ENCODE measurements at places on chromosomes 5 and 9.

DNA sequence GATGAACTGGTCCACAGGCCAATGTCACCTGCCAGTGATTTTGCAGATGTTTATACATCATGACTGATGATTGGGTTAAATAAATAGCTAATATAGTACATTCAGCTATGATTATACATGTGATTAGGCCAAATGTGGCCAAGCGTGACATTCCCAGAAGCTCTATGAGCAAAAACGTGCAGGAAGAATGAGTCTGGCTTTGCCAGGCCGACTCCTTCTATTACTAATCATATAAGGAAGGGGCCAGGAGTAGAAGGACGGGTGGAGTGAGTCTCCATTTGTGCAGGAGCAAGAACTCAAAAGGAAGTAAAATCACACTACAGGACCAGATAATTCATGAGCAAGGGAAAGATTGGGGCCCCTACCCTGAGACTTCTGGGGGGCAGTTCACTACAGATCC lies 178.2 kb downstream of the ROR2 start:
- DNase-seq = no peak

DNA sequence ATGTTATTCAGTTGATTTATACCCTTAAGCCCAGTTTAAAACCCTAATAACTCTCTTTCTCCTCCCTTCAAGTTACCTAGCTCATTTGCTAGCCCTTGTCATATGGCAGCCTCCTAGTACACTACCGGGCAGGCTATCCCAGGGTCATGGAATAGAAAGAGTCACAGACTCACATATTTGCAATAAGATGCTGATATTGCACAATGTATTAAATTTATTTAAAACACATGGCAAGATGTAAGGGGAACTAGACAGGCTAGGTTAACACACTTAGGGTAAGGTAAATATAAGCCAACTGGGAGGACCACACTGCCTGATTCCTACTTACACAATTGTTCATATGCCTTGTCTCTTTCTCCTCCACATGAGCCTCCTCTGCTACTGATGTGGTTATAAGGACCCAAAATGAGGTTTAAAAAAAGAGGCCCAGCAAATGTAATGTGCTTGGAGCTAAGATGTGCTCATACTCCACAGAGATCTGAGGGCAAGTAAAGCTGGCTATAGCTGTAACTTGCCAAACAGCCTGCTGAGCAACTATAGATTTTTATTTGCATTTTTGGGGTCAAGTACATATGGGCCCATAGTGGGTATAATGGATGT lies 130.0 kb downstream of the ENC1 start:
- DNase-seq = no peak

DNA sequence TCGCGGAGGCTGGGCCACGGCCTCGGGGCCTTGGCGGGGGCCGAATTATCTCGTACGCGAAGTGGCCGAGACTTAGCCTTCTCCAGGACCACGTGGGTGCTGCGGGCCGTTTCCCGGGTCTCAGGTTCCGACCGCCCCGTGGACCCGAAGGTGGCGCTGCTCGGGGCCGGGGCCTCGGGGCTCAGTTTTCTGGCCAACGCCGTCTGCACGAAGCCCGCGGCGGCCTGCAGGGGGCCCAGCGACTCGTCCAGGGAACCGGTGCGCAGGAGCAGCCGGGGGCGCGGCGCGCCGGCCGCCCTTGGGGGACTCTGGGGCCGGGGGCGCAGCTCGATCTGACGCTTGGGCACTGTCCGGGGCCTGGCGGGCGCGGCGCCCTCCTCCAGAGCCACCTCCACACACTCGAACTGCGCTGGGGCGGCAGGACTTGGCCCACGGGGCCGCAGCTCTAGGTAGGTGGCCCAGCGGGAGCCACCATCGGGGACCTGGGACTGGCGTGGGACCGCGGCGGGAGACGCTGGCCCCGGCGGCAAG lies 716 bp downstream of the PROB1 start:
- no peak for DNase-seq

DNA sequence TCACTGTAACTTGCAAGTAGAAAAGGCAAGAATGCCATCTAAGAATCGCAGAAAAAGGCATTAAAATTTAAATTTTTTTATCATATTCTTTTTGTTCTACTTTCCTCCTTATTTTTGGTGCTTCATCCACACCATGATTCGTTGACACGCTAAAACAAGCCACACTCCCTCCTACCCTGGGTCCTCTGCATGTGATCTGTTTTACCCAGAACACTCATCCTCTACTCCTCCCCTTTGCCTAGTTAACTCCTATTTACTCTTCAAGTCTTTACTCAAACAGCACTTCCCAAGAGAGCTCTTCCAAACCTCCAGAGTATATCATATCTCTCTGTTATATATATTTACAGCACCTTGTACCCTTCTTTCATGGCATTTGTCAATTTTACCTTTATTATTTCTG lies 61.4 kb upstream of the SRP19 start:
- no peak for DNase-seq

GRCh38 chr9:126419475-126419874 lies 92.8 kb downstream of the MVB12B start:
- no peak for DNase-seq

DNA sequence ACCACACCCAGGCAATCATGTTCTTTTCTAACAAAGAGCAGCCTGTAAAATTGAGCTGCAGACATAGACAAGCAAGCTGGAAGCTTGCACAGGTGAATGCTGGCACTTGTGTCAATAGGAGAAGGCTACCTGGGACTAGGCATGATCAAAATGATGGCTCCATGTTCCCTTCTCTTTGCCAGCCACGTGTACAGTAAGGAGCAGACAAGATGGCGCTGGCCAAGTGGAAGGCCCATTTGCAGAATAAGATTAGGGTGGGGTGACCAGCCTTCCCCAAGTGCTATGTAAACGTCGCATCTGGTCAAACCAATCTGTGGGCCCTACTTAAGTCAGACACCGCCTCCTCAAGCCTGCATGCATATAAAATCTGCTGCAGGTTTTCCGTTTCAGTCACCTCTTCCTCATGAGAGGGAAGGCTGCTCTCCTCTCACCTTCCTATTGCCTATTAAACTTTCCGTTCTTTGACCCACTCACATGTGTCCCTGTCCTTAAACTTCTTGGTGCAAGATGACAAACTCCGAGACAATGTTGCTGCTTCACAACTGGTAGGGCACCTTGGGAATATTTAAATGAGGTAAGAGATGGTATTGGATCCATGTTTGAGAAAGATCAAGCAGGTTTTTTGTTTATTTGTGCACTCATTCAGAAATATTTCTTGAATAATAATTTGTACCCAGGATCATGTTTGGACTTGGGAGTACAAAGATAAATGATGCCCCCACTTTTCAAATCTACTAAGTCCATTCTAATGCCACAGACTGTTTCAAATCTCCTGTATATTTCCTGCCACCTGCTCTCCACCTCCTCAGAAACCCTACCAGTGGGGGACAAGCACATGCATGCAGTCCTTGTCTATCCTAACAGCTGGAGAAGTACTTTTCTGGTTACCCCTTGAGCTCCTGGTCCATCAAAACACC lies 30.7 kb upstream of the TGFBR1 start:
- no peak for DNase-seq

- DNase-seq = no peak
Observed at GRCh38 chr5:127536687-127537086, 19.2 kb downstream of the PRRC1 start.

DNA sequence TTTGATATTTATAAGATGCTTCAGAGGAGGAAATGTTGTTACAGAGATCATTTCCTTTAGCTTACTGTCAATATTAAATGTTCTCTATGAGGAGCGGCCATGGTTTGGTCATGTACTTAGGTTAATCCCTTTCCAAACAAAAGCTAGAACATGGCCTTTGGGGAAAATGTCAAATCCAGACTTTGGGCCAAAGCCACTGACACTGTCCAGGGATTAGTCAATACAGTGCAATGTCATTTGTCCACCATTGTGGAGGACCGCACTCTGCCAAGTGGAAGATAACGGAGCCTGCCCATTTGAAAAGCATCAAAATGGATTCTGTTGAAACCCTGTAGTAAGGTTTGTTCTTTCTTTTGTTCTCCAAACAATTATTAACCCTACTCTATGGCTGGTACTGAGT lies 50.1 kb downstream of the FRMPD1 start:
- no peak for DNase-seq

DNA sequence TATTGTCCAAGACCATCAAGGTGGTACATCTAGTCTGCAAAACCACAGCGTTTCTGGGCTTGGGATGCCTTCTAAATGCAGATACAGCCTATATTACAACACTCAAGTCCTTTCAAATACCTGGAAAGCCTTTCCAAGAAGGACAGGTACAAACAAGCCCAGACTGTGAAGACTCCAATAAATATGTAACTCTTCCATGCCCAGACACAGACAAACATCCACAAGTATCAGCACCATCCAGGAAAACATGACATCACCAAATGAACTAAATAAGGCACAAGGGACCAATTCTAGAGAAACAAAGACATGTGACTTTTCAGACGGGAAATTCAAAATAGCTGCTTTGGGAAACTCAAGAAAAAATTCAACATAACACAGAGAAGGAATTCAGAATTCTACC lies 152.7 kb upstream of the POC5 start:
- DNase-seq = no peak

DNA sequence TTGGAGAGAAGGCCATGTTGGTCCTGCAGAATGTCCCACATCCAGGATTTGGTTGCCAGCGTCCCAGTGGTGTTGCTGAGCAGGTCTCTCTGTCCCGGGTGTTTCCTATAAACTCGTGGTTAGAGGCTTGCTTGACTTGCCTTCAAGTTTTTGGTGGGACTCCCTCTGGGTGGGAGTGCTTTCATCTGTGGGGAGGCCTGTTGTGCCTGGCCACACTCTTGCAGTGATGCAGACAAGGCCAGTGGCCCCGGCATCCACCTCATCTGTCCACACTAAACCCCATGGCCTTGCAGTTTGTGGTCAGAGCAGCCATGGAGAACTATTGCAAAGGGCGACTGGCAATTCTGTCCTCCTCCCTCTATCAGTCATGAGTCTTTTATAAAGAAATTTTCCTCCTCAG lies 71.8 kb downstream of the PHF2 start:
- DNase-seq = no peak

GRCh38 chr5:149834246-149834855 lies 104.2 kb downstream of the PPARGC1B start:
- no peak for DNase-seq

GRCh38 chr9:108094676-108094993 lies 605.1 kb upstream of the KLF4 start:
- DNase-seq = no peak

DNA sequence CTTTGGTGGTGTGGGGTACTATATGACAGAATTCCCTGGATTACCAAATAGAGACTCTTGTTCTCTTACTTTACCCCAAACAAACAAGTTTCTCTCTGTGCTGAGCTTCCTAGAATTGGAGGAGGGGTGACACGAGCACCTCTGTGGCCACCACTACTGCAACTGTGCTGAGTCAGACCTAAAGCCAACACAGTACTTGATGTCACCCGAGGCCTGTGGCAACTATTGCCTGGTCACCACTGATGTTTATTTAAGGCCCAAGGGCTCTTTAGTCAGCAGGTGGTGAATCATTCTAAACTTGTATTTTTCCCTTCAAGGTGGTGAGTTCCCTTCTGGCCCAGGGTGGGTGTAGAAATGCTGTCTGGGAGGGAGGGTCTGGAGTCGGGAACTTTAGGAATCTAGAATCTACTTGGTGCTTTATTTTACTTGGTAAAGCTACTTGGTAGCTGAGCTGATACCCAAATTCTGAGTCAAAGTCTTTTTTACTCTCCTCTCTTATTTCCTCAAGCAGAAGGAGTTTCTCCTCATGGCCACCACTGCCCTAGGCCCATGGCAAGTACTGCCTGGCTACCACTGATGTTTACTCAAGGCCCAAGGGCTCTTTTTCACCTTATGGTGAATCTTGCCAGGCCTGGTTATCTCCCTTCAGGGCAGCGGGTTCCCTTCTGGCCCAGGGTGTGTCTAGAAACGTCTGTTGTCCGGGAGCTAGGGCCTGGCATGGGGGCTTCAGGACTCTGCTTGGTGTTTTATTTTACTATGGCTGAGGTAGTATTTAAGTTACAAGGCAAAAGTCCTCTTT lies 9.8 kb downstream of the LURAP1L start:
- no peak for DNase-seq

GRCh38 chr9:124012368-124013301 lies 1.1 kb downstream of the LHX2 start:
- no peak for DNase-seq

- DNase-seq = no peak
Observed at GRCh38 chr9:130327070-130327780, 61.7 kb downstream of the HMCN2 start.

DNA sequence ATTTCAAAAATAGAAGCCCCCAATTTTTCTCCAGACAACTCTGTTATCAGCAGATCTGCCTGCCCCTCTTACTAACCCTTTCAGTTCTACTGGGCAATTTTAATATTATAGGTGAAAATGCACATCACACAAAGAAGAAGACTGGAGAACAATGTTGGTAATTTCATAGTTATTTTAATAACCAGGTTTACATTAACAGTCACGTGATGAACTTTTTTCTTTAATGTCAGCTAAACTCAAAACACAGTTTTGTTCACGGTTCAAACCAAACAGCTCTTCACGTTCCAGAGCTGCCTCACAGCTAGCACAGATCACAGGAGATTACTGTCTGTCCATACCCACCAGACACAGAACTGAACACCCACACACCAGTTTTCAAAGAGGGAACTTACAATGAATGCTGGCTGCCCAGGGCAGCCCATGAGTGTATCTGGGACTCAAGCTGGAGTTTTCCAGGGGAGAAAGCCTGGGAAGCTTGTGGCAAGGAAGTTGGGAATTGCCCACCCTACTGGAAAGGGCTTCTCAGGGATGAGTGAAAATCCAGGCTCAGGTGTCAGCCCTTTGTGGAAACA lies 119.1 kb downstream of the DPYSL3 start:
- DNase-seq = no peak

- no peak for DNase-seq
Observed at GRCh38 chr5:132392978-132393825, 23.7 kb downstream of the SLC22A5 start.

DNA sequence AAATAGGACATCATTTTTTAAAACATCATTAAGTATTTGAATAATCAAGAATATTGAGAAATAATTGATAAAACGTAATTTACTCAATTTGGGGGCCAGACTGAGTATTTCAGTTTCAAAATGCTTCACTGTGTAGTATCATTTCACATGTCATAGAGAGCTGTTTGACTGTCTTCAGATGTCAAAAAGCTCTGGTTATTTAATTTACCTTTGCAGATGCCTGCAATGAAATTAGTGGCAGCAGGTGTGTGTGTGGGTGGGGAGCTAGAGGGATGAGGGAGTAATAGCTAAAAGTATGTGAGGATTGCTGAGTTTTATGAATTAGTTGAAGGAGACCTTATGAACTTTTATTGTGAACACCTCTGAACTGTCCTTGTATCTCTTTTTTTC lies 567.2 kb upstream of the MEF2C start:
- no peak for DNase-seq

DNA sequence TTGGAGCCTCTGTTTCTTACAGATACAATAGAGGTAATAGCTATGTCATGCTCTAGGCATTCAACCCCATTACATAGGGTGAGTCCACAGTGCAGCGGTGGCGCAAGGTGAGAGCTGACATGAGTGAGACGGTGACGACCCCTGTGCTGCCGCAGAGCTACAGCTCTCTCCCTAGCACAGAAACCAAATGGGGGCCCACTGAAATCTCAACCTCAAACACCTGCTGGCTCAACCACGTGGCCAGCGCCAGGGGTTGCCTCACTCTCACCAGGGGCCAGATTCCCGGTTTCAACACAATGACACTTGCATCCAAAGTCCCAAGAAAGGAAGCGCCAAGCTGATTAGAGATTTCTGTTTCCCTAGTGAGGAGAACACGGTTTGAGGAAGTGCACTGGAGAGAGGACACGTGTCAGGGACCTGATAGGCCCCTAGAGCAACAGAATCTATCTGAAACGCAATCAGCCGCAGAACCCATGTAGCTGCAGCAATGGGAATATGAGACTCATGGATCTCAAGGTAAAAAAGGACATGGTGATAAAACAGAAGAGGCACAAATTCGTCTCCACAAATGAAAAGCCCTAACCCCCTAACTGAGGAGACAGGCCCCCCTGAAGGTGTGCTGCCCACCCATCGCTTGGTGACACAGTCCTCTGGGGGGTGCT lies 114.3 kb downstream of the CRB2 start:
- peak; percentile 41 for DNase-seq

Data from SIG-M5 (cell line).